ENCODE measurements at places on chromosomes 1 and 21.
A peak's percentile ranks its signal among the peaks of the same experiment; 100 is the strongest.

- DNase-seq, result no peak
Measured at GRCh38 chr21:44331650-44332307, 7.4 kb downstream of the CFAP410 start.

- no peak for DNase-seq
Measured at GRCh38 chr1:232196042-232196441, 433.9 kb downstream of the SIPA1L2 start.

DNA sequence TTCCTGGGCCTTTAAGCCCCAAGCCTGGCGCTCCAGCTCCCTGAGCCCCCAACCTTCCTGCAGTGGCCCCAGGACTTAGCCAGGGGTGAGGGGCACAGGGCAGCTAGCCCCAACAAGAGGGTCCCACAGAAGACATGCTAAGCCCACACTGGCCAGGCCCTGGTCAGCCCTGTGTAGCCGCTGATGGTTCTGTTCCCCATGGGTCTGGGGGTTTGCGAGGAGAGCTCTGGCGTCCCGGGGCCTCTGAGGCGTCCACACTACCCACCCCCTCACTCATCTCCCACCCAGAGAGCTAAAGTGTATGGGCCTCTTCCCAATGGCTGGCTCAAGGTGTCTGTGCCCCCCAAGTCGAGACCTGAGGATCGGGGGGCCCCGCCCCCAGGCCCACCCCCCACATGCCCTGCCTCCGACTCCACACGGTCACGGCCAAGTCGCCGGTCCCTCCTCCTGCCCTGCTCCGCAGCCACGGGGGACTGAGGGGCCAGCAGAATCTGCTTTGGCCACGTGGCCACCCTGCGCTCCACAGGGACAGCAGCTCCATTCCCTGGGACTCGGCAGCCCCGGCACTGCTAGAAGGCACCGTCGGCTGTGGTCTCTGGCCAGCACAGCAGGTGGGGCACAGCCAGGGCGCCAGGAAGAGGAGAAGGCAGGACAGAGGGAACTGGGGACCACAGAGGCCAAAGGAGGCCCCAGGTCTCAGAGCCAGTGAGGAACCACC is 7.8 kb downstream of the TNFRSF18 start:
- no peak for DNase-seq

DNA sequence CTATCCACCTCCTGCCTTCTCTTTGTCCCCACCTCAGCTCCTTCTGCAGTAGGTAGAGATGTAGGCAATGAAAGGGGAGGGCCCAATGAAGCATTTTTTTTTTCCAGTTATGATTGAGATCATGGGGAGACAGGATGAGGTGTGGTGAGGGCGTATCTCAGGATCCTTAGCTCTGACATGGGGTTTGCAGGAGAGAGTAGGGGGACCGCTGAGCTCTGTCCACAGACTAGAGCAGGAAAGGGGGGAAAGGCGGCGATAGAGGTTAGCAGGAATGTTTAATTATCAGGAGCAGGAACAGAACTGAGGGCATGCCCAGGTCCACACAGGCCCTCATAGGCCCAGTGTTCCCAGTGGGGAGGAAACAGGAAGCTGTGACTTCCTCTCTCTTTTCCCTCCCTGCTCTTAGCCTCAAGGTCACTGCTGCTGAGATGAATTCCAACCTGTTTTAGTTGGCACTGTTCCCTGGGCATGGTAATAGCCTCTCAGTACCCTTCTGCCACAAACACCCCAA is 901 bp upstream of the RXFP4 start:
- DNase-seq, result no peak

- DNase-seq, result peak; percentile 19
Measured at GRCh38 chr1:108716437-108717230, 3.9 kb downstream of the FNDC7 start.

- no peak for DNase-seq
Measured at GRCh38 chr1:147236959-147237791, 5.3 kb upstream of the CHD1L start.

DNA sequence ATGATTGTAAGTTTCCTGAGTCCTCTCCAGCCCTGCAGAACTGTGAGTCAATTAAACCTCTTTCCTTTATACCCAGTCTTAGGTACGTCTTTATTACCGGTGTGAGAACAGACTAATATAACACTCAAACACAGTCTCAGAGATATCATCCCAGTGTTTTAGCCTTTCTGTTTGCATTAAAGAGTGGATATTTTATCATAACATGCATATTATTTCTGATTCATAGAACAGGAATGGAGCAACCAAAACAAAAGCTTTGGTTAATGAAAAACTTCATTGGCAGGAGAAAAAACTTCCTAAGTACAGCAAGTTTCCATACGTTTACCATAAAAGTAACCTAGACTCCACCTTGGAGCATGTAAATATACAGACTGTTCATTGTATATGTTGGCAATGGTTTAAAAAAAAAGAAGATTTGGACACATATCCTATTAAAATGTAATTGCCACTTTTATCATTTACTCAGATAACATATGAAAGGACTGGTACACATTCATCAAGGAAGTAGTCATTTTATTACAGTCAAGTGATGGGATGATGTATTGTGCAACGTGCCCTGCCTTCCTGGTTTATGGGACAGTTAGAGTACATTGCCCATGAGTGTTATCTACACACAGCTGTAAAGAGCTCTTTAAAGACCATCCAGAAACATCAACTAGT is 144.8 kb downstream of the ETS2 start:
- DNase-seq, result no peak
